ENCODE measurements at places on chromosomes 1 and 21.

GRCh38 chr1:180927841-180928240 is 15.1 kb downstream of the KIAA1614 start:
- DNase-seq: no peak

DNA sequence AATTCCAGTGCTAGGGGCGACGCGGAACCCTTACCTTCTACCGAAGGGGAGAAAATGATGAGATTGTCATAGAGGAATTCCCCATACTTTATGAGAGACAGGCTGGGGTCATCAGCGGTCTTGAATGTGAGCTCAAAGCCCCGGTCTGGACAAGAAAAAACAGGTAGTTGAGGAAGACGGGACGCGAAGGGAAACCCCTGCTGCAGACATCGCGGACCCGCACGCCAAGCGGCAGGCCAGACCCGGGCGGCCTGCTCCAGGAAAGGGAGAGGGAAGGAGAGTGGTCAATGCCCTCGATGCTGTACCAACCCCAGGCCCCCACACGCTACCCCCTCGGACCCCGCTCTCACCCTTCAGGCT is 342 bp downstream of the DDOST start:
- DNase-seq: no peak

DNA sequence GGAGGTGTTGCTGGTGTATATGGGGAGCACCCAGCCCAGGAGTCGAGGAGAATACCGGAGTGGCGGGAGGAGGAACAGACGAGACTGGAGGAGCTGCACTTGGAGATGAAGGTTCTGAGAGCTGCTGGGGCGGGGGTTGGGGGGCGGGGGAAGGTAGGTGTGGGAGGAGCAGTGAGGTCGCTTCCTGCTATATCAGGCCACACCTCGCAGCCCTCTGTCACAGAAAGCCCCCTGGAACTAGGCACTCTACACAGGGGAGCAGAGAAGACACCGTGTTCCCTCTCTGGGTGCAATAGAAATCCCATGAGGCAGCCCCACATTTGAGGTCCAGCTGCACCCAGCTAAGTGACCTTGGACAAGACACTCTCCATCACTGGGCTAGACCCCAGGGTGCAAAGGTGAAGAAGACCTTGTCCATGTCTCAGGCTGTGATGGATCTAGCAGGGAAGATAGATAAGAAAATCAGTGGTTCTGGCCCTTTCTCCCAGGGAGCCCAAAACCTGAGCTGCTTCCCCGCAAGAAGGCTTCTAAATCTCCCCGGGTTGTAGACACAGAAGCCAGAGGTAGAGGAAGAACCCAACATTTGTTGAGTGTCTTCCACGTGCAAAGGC is 155.8 kb upstream of the EDN2 start:
- DNase-seq: no peak

DNA sequence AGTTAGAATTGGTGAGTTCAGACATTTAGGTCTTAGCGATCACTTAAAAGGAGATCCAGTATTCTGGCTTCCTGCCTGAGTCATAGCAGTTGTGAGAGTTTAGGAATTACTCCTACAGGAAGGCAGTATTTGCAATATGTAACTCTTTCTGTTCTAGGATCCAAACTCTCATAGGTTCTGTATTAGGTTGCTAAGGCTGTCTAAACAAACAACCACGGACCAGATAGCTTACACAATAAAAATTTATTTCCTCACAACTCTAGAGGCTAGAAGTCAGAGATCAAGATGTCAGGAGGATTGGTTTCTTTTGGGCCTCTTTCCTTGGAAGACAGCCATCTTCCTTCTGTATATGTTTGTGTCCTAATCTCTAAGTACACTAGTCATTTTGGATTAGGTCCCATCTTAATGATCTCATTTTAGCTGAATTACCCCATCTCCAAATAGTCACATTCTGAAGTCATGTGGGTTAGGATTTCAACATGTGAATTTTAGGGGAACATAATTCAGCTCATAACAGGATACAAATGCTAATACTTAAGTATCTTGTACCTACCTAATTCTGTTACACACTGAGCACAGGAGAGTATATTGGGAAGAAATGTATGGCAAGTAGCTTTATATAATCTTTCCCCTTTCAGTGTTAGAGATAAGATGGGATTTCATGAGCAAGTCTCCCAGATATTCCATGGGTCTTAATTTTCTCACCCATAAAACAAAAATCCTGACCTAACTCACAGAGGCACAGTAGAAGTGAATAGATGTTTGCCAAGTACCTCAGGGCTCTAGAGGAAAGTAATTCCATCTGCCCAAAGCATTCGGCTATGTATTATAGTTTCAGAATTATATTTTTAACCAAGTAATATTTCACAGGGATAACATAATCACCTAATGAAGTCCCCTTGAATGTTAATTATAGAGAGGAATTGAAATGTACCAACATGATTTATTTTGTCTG is 144.4 kb downstream of the PTBP2 start:
- DNase-seq: no peak

GRCh38 chr1:159895836-159896545 is 4.0 kb downstream of the CFAP45 start:
- no peak for DNase-seq

DNA sequence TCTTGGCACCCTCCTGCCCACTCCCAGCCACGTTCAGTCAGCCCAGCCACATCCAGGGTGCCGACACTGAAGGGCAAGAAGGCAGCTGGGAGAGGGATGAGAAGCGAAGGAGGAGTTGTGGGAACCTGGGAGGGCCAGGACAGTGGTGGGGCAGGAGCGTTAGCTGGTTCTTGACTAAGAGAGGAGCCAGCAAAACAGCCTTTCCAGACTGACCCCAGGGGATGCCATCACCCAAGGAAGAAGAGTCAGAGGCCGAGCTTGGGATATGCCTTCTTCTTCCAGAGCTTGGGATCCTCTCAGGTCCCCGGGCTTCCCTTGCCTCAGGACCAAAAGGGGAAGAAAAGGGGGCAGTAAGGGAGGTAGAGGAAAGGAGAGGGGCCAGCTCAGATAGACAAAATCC is 7.2 kb downstream of the INKA2 start:
- DNase-seq: no peak

Data from SK-MEL-5 (cell line).